Fibroblast of villous mesenchyme (primary cell): ENCODE measurements at places on chromosomes 3 and 15. TPM values are rescaled to one million over a fixed set of nuclear protein-coding genes. Genes with fewer than 3 reads are reported as not detected.

DNA sequence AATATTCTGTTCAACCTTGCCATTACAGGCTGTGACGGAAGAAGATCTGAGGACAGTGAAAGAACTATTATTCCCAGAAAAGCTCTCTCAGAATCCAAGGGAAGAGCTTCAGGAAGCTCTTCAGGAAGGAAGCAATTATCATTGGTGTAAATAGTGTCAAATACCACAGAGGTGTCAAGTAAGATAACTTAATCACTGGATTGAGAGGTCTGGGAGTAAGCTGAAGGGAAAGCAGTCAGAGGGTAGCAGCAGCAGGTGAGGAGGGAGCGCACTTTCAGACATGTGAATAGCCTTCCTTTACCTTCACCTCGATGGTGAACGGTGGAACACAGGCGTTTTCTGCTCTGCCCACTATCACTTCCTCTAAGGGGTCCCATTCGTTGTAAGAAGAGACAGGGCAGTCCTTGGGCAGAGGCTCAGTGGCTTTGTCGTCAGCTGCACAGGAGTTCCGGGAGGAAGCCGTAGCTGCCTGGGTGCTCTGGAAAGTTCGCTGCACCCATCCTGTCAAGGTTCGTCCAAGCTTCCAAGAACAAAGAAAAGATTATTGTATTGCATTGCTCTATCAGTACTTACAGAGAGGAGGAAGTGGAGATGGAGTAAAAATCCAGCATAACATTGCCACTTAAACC, 1.9 kb downstream of the GATM start:
- no peak for DNase-seq

- DNase-seq = no peak
Observed at GRCh38 chr3:166688665-166689064, 691.4 kb downstream of the ZBBX start.

DTWD1 gene
- total RNA-seq = 20.9 and 38.0 TPM in 2 replicates

- peak; percentile 96 for DNase-seq
Observed at GRCh38 chr3:64163755-64164148, 61.5 kb downstream of the PRICKLE2 start.

- no peak for DNase-seq
Observed at GRCh38 chr3:126542340-126543241, 16.1 kb downstream of the C3orf22 start.

DNA sequence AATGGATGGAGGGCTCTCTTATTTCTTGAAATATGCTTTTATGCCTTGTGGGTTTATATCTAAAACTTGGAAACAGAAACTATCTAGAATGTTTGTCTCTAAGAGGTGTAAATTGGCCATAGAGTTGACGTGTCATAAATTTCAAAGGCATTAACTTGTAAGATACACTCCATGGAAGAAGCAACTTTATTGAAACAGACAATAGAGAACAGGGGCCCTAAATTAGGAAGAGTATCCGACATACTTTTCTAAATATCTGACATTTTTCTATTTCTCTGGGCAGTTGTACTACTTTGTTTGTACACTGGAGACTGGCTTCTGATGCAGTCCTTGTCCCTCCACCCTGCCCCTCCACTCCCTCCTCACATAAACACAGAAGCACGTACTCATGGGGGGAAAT, 50.0 kb downstream of the MEIS2 start:
- DNase-seq = no peak

DNA sequence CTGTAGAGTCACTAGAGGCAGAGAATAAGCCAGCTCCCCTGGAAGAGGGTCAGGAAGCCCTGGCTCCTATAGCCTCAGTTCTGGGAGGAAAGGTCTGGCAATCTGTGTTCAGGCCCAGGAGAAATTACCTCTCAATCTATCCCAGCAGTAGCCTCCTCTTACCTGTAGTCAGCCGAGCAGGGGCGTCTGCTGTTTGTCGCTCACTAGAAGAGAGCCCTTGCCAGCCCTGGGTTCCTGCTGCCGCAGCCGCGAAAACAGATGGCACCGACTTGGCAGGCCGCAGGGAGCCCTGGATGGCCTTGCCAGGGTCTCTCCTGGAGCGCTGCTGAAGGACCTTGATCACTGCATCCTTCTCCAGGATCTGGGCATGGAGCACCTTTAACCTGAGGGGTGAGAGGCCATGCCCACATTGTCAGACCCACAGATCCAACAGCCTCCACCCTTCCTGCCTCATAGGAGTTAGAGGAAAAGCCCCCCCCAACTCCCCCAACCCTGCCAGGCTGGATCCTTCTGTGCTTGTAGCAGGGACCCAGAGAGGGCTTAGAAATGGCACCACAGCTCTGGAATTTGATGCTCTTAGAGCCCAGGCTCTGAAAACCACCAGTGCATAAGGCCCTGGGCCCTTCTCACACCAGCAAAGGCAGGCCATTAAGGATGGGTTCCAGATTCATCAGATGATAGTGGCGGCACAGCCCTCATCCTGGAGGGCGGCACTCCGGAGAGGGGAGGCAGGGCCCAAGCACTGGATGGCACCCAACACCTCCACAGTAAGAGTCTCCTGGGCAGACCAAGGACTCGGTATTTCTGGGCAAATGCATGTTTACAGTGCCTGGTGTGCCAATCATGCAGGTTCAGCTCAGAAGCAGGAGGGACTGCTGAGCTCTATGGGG, 14.9 kb downstream of the AMOTL2 start:
- no peak for DNase-seq

- no peak for DNase-seq
Observed at GRCh38 chr15:83249030-83249343, 35.5 kb downstream of the BNC1 start.

- DNase-seq = no peak
Observed at GRCh38 chr3:20658491-20658890, 472.5 kb upstream of the SGO1 start.

DNA sequence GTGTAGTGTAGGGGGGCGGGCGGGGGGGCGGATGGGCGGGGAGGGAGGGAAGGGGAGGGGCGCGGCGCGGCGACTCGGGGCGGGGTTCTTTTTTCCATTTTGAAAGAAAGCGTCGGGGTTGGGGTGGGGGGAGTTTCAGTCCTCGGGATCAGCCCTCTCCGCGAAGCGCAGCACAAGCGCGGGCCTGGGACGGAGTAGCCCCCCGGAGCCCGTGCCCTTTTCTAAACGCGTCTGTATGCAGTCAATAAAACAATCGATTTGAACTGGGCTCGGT, 6.1 kb downstream of the ISLR2 start:
- no peak for DNase-seq

- DNase-seq = peak; percentile 84
Observed at GRCh38 chr3:153052096-153052460, 109.9 kb upstream of the RAP2B start.

GRCh38 chr3:112653881-112654300, 12.9 kb upstream of the CCDC80 start:
- peak; percentile 71 for DNase-seq

DNA sequence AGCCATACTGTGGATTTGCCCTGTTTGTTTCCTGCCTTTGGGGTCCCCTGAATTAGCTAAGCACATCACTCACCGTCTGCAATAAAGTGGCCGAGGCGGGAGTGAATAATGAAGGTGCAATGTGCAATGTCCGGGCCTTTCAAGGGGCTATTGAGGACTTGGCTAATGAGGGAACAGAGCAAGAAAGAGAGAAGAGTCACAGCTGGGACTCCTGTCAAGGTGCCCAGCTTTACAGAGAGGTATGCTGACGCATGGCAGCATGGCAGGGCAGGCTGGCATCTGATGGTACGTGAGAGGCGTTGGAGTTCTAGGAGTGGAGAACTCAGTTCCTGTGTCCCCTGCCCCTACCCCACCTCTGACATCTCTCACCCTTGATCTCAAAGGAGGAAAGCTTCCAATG, 13.8 kb upstream of the ATP2B2 start:
- DNase-seq = no peak

DNASE1L3 gene
- not detected in 2 replicates for total RNA-seq

GRCh38 chr3:108146139-108146538, 55.3 kb upstream of the CD47 start:
- DNase-seq = no peak
